RWPE1 (cell line): ENCODE measurements at places on chromosomes 4 and X.

GRCh38 chr4:141643557-141643956 is 7.2 kb downstream of the IL15 start:
- DNase-seq = peak; percentile 88

- DNase-seq = no peak
These were observed 368.1 kb upstream of the MAD2L1 start for GRCh38 chr4:120434756-120435155.

DNA sequence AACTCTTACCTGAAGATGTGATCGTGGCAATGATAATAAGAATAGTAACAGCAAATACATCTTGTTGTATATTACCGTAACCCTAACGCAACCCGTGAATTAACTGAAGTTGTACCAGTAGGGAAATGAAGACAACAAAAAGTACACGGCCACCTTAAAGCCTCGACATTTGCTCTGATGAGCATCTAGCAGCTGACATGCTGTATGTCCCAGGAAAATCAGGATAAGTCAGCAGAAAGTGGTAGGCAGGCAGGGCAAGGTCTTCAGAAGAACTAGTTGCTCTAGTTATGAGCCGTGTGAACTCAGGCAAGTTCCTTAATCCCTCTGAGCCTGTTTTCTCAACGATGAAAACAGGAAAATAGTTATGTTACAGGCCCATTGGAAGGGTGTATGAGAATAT is 7.7 kb upstream of the ASB5 start:
- DNase-seq = no peak

DNA sequence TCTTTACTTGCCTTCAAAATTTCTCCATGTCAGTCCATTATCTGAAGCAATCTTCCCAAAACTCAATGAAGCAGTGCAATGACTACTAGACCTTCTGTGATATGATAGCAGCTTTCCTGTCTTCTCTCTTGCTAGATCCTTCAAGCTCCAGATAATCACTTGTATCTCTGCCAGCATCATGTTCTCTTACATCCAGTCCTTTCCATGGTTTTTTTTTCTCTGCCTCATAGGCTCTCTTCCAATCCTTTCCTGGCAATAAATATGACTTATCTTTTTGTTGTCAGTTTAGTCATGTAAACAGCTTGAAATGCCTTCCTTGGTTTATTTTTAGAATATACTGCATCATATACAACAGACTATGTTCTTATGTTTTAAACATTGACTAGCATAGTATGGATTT is 193.5 kb downstream of the CFAP299 start:
- no peak for DNase-seq

DNA sequence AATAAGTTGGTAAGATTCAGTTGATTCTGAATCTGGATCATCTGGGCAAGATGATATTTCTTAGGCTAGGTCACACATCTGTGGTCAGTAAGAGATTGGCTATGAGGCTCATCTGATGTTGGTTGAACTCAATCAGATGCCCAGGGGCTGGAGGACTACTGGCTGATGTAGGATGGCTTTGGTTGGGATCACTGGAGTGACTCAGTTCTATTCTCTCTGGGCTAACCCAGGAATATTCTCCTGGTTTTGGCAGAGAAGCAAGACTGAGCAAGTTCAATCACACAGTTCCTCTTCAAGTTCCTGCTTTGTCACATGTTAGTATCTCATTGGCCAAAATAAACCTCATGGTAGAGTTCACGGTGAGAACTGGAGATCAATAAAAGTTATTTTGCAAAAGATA is 902.3 kb upstream of the SLIT2 start:
- no peak for DNase-seq

DNA sequence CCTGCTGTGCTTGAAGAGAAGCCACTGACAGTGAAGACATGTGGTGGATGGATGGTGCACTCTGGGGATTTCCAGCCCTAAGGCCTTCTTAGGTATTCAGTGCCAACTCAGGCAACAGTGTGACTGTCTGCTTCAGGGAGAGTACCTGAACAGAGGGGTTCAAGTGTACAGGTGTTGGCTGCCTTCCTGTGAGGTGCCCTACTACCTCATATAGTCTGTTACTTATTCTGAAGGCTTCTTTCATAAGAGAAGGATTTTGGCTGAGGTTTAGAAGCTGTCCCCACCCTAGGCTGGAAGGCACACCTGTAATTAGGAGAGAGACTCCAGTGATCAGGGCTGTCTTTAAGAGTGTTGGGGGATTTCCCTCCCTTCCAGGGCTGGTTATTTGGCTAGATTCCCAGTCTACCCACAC is 1.8 kb downstream of the FTHL17 start:
- no peak for DNase-seq

DNA sequence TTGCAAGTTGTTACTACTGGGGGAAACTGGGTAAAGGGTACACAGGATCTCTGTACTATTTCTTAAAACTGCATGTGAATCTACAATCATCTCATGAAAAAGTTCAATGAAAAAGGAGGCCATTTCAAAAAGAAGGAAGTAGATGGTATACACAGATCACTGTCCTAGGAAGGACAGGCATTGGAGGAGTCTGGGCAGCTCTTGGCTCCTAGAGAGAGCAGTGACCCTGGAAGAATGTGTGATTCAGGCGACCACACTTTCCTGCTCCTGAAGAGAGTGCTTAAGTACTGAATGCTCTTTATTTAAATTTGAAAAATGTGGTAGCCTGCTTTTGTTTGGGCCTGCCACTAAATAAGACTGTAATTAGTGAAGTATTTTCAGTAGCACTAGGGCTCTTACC is 318.1 kb upstream of the CASK start:
- DNase-seq = no peak

GRCh38 chr4:122873146-122873545 is 46.5 kb downstream of the FGF2 start:
- no peak for DNase-seq

GRCh38 chr4:86223472-86223871 is 136.4 kb downstream of the MAPK10 start:
- DNase-seq = peak; percentile 8

- no peak for DNase-seq
These were observed 142.6 kb downstream of the EGF start for GRCh38 chr4:110055158-110055768.

DNA sequence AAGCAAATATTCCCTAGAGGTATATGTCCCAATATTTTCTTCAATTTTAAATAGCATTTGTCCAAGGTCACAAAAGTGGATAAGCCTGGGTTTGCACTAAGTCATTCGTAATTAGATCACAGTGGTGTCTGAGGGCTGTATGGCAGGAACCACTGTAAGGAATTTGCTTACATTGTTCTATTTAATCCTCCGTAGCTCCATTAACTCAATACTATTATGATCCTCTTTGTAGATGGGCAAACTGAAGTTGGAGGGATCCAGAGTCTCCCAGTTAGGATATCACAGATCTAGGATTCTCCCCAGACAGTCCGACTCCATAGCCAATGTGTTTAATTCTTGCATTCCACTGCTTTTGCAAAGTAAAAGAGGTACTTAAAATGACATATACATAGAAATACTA is 242.7 kb upstream of the DCAF8L1 start:
- no peak for DNase-seq
